ENCODE measurements at places on chromosomes 7 and 10.

GRCh38 chr7:157335991-157336382 is 817 bp upstream of the DNAJB6 start:
- DNase-seq, result no peak

DNA sequence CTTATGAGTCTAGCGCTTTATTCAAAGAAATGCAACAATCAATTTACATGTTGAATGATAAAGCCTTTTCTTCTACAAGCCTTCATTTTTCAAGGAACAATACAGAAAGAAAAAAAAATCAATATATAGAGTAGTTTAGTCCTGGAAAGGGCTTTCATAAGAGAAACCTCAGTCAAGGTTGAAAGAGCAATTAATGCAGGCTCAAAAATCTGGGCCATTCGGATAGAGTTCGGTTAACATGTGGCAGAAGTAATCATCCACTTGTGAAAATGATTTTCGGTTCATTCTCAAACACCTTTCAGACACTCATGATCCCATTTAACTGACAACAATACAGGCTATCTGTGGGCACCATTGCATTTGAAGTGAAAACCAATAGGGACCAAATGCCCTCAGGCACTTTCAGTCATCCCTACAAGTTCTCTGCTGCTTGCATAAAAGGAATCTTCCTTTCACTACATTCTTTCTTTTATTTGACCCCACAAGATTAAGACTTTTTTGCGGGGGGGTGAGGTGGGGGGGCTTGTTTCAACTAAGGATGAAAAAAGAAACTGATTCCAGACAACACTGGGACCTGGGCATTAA is 177.9 kb downstream of the RNF133 start:
- DNase-seq, result peak; percentile 40

GRCh38 chr7:127809261-127809702 is 157.3 kb downstream of the SND1 start:
- DNase-seq, result no peak

- DNase-seq, result no peak
Measured at GRCh38 chr10:43879742-43880141, 231.1 kb upstream of the ZNF32 start.

GRCh38 chr7:40658729-40659128 is 523.9 kb downstream of the SUGCT start:
- DNase-seq, result no peak

DNA sequence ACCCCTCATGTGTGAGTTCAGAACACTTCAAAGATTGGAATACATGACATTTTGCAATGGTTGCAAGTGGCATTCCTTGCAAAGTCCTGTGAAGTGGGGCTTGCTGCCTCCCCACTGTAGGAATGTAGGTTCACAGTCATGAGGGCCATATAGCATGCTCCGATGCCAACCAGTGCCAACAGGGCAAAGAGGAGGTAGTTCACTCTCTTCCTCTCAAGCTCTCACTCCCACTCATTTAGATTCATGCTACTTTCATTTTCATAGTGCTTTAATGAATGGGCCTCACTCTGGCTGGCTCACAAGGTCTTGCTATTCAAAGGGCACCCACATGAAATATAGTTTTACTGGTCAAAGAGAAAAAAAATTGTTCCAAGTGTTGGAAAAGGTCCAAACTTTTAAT is 169.9 kb upstream of the AOAH start:
- DNase-seq, result no peak

GRCh38 chr10:94402843-94403379 is 570 bp downstream of the TBC1D12 start:
- peak; percentile 25 for DNase-seq

- DNase-seq, result no peak
Measured at GRCh38 chr7:3951316-3952055, 650.4 kb downstream of the SDK1 start.

DNA sequence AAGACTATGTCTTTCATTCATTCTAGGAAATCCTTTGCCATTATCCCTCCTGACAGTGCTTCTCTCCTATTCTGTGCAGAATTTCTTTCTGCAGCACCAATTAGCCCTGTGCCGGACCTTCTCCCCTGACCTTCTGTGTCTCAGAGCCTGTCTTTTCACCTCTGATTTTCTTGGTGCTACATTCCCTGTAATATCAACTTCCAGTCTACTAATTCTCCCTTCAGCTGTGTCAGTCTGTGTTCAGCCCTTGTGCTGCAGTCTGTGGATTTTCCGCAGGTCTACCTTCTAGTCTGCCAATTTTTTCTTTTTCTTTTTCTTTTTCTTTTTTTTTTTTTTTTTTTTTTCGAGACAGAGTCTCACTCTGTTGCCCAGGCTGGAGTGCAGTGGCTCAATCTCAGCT is 115.8 kb downstream of the ELFN1 start:
- no peak for DNase-seq

GRCh38 chr10:32931593-32931992 is 26.4 kb downstream of the ITGB1 start:
- DNase-seq, result no peak

DNA sequence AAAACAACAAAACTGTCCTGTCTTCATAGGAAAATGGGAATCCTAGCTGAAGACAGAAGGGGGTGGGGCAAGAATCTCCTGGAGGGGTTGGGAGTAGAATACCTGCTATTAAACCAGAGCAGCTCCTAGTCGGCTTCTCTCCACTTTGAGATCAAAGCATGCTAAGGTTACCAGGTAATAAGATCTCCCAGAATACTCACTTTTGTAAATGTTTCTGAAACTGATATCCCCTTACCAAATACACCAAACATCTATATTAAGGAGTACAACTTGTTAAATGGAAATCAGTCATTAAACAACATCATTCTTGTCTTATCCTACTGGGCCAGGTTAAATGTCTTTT is 29.5 kb upstream of the DAGLB start:
- no peak for DNase-seq

- DNase-seq, result no peak
Measured at GRCh38 chr7:10793995-10794775, 179.5 kb upstream of the PHF14 start.

- no peak for DNase-seq
Measured at GRCh38 chr10:132366499-132366898, 30.5 kb upstream of the PWWP2B start.

DNA sequence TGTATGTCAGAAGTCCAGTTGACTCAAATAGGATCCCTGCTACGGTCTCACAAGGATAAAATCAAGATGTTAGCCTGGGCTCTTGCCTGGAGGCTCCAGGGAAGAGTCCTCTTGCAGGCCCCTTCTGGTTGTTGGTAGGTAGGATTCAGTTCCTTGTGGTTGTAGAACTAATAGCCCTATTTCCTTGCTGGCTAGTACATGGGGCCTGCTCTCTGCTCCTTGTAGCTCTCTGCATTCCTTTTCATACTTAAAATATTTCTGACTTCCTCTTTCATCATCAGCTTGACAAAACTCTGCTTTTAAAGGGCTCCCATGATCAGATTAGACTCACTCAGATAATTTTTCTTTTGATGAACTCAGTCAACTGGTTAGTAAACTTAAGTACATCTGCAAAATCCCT is 756.7 kb downstream of the GATA3 start:
- no peak for DNase-seq

- no peak for DNase-seq
Measured at GRCh38 chr10:49419005-49419404, 23.1 kb upstream of the DRGX start.

- no peak for DNase-seq
Measured at GRCh38 chr7:102439963-102440795, 6.8 kb downstream of the ORAI2 start.

- no peak for DNase-seq
Measured at GRCh38 chr10:45144326-45145070, 143.8 kb downstream of the ZNF22 start.

- DNase-seq, result no peak
Measured at GRCh38 chr7:98711945-98712344, 94.9 kb downstream of the NPTX2 start.

GRCh38 chr10:1440897-1441296 is 296.4 kb downstream of the ADARB2 start:
- no peak for DNase-seq

GRCh38 chr10:47051741-47052238 is 140.6 kb downstream of the PTPN20 start:
- no peak for DNase-seq

- no peak for DNase-seq
Measured at GRCh38 chr7:78315119-78315518, 516.5 kb downstream of the PHTF2 start.

DNA sequence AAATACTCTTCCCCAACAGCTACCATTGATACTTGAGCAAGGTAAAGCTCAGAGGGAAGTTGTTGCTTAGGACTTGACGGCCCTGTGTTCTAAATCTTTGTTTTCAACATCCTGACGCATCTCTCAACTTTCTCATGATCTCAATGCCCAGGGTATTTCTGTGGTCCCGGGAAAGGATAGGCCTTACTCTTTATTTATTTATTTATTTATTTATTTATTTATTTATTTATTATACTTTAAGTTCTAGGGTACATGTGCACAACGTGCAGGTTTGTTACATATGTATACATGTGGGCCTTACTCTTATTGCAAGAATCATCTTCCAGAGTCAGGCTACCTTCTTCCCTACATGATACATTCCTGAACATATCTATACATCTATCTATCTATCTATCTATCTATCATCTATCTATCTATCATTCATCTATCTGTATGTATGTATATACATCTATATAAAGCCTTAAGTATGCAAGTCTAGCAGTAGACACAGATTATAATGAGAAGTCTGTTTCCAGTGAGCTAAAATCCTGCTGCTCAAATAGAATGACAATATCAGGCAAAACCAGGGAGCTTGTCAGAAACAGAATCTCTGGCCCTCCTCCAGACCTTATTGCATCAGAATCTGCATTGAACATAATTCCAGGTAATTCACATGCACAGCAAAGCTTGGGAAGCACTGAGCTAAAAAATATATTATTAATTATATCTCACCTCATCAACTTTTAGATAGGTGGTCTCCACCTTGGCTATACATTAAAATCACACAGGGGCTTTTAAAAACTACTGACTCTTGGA is 12.2 kb upstream of the CPA5 start:
- DNase-seq, result no peak

GRCh38 chr7:25694699-25695098 is 457.3 kb upstream of the NFE2L3 start:
- no peak for DNase-seq

- no peak for DNase-seq
Measured at GRCh38 chr7:150451833-150452461, 1.5 kb downstream of the GIMAP8 start.

DNA sequence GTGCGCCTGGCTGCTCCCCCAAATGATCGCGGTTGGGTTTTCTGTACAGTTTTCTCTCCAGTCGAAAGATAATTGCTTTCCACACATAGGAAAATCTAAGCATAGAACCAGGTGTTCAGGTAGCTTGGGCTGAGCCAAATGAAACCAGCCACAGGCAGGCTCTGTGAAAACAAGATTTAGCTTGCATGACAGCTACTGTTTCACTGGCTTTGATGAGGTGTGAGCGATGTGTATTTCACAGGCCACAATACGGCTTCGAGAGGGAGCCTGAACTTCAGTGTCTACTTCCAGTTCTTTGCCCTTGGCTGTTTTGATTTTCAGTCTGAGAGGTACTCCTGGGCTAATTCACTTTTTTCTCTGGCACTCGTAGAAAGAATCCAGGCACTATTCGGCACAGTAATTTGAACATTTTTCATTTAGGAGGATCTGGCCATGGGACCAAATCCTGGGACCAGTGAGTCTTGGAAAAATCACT is 110.5 kb downstream of the JCAD start:
- no peak for DNase-seq

DNA sequence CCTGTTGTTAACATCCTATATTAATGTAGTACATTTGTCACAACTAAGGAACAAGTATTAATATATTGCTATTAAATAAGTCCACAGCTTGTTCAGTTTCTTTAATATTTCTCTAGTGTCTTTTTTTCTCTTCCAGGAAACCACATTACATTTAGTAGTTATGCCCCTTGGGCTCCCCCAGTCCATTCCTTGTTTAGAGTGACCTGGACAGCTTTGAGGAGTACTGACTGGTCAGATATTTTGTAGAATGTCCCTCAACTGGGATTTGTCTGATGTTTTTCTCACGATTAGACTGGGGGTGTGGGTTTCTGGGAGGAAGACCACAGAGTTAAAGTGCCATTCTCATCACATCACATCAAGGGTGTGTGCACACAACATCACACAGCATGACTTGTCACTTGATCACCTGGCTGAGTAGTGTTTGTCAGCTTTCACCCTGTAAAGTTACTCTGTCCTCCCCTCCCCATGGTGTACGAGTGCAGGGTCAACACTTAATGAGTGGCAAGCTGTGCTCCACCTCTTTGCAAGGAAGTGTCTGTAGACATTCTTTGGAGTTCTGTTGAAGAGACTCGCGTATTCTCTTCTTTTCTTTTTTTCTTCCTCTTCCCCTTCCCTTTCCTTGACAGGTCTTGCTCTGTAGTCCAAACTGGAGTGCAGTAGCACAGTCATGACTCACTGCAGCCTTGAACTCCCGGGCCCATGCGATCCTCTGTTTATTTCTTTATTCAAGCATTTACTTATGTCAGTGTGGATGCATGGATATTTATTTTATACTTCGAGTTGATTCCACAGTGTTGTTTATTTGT is 10.2 kb downstream of the LMTK2 start:
- DNase-seq, result no peak

GRCh38 chr7:120402801-120403200 is 129.8 kb downstream of the KCND2 start:
- DNase-seq, result no peak

Measured in NCI-H345 (cell line).